ENCODE measurements at places on chromosomes 6 and 20.

DNA sequence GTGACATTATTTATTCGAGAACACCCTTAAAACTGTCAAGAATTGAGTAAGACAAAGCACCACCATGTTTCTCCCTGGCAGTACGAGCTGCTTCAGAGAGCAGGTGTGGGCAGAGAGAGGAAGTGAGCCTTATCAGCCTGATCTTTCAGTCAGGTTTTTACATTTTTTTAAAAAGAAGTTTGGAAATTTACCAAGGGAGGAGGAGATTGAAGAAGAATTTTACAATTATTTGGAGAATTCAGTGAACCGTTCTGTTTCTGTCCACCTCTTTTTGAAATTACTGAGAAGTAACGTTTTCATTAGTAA, 75.5 kb downstream of the ZDHHC14 start:
- no peak for DNase-seq

DNA sequence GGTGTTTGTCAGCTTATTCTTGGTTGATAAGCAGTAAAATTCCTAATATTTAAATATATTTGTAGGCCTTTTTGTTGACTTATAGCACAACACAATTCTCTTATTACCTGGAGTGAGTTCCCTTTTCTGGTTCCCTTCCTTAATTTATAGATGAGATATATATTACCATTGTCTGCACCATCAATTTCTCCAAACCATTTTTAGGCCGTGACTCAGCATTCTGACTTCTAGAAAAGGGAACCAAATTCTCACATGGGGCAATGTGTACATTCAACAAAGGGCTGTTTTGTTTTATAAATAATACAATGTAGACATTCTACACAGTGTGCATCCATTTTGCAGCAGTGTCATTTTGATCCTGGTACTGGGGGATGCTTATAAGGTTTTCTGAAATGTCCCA, 52.8 kb downstream of the NCOA7 start:
- DNase-seq, result peak; percentile 80

DNA sequence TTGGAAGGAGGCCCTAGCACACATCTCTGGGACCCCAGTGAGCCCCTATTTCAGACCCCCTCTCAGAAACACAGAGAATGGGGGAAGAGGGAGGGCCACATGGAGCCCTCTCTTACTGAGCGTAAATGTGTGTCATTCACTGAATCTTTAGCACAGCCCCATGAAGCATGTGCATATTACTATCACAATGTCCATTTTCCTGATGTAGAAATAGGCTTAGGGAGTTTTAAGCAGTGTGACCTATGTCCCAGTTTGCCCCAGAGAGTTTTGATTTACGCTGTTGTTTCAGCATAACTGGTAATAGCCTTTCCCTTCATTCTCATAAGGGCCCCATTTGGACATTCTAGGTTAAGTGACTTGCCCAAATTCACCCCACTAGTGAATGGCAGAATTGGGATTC, 25.0 kb upstream of the TCP11 start:
- no peak for DNase-seq

GRCh38 chr6:125192610-125192930, 39.0 kb downstream of the TPD52L1 start:
- no peak for DNase-seq

- DNase-seq, result no peak
Observed at GRCh38 chr6:44925100-44925739, 402.9 kb upstream of the RUNX2 start.

- DNase-seq, result no peak
Observed at GRCh38 chr6:43788301-43788700, 18.3 kb downstream of the VEGFA start.

DNA sequence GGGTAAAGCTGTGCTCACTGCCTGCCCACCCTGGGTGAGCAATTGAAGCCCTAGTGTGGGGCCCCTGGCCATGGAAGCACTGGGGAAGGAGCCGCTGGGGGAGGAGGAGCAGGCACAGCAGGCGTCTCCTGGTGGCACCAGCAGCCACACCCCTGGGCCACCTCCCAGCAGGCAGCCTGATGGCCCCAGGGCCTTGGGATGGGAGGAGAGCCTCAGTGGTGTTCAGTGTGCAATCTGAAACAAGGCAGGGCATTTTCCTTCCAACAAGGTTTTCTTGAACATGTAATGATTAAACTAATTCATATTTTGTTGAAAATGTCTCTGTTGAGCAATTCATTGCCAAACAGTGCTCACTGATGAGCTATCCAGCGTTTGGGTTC, 151.0 kb downstream of the ZDHHC14 start:
- no peak for DNase-seq

DNA sequence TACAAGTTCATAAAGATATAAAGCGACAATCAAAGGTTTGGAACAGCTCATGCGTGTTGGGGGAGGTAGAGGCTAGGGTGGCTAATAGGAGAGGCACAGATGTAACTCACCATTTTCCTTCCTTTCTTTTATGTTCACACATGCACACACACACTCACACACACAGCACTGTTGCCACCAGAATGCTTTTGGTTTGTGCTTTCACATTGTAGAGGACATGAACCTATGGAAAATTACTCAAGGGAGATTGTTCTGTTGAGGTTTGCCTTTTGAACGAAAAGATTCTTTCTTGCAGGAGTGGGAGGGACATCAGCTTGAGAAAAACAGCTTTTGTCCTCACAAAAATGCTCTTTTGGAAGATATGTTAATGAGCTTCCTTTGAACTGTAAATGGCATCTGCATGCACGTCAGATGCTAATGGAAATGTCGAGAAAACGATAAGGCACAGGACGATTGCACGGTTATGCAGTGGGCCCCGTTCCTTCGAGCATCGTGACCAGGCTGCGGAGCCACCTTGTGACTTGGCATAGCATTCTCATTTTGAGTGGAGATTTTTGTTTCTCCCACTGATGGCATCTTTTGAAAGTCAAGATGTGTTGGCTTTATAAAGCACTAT, 724.1 kb downstream of the KIF16B start:
- no peak for DNase-seq

- DNase-seq, result peak; percentile 95
Observed at GRCh38 chr6:32195652-32195901, 3.1 kb upstream of the GPSM3 start.

DNA sequence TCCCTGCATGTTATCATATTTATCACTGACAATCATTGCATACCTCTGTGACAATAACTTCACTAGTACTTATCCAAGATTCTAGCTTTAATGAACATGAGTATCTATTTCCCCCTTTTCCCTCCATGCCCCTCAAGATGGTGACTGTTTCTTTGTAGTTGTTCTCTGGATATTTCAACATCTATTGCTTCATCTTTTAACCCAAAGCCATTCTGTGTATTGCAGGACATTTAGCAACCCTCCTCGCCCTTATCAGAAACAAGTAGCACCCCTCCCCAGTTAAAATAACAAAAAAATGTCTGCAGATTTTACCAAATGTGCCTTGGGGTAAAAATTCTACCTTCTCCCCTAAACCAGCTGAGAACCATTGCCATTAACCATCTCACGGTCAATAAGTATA, 979.8 kb upstream of the MANEA start:
- DNase-seq, result no peak

DNA sequence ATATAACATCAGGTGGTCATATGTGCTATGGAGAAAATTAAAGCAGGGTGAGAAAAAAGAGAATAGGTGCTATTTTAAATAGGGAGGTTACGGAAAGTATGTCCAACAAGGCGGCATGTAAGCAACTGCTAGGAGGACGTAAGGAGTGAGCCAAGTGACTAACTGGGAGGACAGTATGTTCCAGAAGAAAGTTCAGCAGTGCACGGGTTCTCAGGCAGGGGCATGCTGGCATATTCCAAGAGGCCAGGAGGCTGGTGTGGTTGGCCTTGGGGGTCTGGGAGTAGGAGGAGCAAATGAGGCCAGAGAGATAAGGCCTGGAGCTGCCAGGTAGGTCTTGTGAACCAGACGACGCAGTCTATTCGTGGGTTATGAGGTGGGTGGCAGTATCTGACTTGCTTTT, 112.4 kb downstream of the ARMC2 start:
- DNase-seq, result no peak

- no peak for DNase-seq
Observed at GRCh38 chr6:79421707-79422484, 115.3 kb downstream of the LCA5 start.

- DNase-seq, result no peak
Observed at GRCh38 chr20:11118802-11119380, 445.1 kb upstream of the JAG1 start.

- DNase-seq, result no peak
Observed at GRCh38 chr6:37862992-37863391, 43.5 kb downstream of the ZFAND3 start.

- no peak for DNase-seq
Observed at GRCh38 chr20:47040506-47041125, 146.0 kb downstream of the EYA2 start.

DNA sequence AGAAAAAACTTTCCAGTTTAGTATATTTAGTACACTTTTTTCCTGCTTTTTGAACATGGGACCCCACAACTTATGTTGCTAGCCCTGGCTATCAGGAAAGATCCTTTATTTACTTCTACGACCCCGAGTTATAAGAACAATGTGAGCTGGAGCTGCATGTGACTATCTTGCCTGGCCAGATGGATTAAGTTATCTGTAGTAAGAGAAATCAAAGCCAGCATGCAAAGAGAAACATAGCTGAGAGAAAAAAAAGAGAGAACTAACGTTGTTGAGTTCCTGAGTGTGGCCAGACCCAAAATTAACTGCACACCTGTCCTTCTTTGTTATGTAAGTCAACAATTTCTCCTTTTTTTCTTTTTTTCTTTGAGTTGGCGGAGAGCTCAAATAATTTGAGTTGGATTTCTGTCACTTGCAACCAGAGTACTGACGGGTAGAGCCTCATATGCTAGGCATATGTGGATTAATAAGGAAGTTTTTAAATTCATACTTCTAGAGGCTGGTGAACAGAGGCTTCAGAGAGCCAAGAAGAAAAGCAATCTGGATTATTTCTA, 219.5 kb downstream of the HACE1 start:
- no peak for DNase-seq

DNA sequence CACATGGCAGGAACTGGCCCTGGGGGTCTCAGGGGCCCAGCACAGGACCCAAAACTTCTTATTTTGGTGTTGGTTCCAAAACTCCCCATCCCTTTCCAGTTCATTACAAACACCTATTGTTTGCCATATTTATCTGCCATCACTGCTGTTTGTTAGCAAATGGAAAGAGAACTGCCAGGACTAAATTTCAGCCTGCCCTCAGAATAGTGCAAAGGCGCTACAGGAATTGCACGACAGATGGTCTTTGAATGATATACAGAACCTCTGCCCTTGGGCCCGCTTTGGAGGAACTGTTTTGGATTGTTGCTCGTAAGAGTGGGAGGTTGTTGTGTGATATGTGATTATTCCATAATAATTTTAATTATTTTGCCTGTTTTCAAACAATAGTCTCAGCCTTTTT, 199.0 kb upstream of the FBXL4 start:
- DNase-seq, result no peak

DNA sequence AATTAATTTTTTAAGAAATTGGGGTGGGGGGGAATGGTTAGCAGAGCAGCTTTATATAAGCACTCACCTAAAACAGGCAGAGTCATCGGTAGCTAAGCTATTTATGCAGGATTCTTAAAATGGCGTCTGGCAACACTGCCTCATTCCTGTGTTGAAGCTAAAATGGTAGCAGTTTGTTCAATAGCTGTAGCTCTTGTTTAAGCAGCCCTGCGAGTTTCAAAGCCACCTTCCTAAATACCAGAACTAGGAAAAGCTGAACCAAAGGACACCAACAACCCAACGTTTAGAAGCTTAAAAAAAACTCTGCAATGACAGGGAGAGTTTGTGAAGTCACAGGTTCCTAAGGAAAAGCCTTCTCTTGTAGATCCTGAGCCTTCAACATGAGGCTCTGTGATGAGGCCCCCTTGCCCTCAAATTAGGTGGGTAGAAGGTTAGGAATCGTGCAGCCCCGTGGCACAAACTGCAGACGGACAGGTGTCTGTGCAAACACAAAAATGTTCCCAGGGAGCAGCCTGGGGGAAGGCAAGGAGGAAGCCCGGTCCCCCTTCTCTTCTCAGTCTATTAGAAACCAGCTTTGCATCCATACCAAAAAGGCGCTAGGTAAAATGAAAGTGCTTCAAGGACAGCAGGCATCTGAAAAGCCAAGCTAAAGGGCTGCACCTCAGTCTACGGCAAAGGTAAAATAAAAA, 4.7 kb downstream of the ZMYND8 start:
- no peak for DNase-seq

GRCh38 chr6:52643158-52643557, 27.8 kb upstream of the TMEM14A start:
- no peak for DNase-seq

DNA sequence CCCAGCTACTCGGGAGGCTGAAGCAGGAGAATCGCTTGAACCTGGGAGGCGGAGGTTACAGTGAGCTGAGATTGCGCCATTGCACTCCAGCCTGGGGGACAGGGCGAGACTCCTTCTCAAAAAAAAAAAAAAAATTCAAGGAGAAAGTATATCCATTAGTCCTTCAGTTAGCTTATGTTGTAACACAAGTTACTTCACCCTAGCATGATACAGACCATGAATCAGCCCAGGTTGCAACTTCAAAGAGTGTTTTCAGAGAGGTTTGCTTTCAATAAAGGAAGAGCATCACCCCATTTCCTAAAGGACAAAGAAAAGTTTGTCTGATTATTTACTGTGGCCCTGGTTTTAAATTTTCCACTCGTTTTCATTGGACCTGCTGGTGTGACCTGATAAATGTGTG, 73.0 kb downstream of the SERAC1 start:
- DNase-seq, result no peak

GRCh38 chr6:29236634-29237033, 64.9 kb upstream of the OR14J1 start:
- DNase-seq, result no peak

GRCh38 chr6:85364344-85364743, 85.5 kb upstream of the NT5E start:
- DNase-seq, result no peak

- DNase-seq, result no peak
Observed at GRCh38 chr20:17848249-17849048, 120.1 kb downstream of the SNX5 start.

GRCh38 chr6:87421576-87421975, 13.8 kb downstream of the CFAP206 start:
- no peak for DNase-seq

- DNase-seq, result no peak
Observed at GRCh38 chr6:170237999-170238740, 52.7 kb downstream of the DLL1 start.

DNA sequence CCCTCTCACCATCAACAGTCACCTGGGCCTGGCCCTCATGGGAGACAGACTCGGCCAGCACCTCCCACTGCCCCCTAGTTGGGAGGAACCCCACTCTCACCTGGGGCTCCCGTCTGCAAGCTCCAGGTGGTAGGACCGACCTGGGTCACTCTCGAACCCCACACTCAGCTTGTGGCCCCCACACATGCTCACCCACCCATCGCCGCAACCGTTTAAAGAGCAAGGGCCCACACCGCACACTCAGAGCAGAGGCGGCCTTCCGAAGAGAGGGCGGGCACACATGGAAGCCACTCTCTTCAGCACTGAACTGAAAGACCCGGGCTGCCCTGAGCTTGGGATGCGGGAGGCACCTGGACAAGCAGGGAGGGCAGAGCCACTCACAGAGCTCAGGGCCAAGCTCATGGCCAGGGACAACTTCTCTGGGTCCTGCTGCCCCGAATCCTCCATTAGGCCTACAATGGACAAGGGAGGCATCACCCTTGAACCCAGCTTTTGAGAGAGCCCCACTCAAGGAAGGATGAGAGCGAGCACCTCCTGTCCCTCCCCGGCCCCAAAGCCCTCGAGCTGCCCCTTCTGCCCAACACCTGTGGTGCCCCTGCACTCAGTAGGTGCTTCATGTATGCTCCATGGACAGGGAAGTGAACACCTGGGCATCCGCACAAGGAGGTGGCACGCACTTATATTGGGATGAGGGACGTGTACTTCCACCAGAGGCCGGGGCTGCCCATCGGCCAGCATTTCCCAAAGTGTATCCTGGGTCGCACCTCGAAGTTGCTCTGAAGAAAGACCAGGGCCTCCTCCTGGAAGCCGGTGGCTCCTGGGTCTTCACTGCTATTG, 50.4 kb downstream of the YTHDF1 start:
- no peak for DNase-seq
